DMS153 (cell line): ENCODE measurements at places on chromosomes 1 and 21.

- no peak for DNase-seq
Measured at GRCh38 chr1:200780545-200781369, 42.1 kb downstream of the CAMSAP2 start.

DNA sequence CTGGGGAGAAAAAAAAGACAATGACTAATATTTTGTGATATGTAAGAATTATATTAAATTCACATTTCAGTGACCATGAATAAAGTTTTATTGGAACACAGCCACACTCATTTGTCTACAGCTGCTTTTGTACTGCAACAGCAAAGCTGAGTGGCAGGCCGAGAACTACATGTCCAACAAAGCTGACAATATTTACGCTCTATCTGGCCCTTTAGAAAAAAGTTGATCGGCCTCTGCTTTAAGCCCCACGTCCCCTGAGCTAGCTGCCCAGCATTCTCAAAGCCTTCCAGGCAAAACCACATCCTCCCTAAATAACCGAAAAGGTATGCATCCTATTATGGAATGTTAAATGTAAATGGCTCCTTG, 8.6 kb downstream of the SLC2A1 start:
- DNase-seq, result no peak

DNA sequence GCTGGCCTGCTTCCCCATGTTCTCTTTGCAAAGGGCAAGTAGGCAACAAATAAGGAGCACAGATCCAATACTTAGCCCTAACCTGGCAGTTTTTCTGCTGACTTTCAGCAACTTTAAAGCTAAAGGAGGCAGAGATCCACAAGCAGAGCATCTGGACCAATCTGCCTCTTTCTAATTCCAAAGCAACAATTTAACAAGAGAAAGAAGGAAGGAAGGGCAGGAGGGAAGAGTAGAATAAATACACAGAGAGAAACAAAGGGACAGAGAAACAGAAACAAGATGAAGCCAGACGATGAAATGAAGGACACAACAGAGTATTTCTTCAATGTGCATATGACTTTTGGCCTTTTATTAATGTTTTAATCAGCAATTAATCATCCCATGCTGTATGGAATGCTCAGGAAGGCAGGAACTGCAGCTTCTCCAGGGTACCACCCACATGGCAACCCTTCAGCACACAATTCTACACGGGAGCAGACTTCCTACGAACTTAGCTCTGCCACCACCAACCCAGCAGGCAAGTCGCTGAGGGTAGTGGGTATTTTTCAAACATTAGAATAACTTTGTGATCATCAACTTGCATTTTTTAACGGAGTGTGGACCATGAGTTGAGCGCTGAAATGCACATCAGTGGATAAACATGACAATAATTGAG, 15.3 kb downstream of the CLCC1 start:
- DNase-seq, result no peak

GRCh38 chr1:58223522-58223921, 323.0 kb downstream of the OMA1 start:
- no peak for DNase-seq

DNA sequence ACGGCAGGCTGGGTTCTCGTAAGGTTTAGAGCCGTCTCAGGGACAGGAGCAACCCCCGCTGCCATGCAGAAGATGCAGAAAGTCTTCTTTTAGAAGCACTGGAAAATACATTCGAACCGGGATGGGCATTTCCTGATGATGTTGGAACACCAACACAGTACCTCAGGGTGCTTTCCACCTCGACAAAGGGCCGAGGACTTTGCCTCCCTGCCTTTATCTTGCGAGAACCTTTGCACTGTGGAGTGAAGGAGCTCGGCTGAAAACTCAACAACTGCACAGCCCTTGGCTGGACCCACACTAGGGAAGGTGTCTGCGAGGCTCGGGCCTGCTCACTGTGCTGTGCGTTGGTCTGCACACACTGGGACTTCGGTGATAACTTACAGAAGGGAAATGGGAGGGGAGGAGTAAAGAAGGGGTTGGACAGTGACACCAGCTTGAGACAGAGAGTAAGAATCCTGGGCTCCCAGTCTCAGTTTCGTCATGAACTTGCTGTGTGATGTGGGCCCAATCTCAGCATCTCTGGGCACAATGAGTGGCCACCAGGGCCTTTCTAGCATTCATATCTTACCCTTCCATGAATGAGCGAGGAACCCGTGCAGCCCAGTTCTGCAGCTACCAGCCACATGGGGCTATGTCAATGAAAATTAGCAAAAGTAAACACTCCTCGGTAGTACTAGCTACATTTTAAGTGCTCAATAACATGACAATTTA, 18.2 kb downstream of the RCAN1 start:
- DNase-seq, result peak; percentile 17

DNA sequence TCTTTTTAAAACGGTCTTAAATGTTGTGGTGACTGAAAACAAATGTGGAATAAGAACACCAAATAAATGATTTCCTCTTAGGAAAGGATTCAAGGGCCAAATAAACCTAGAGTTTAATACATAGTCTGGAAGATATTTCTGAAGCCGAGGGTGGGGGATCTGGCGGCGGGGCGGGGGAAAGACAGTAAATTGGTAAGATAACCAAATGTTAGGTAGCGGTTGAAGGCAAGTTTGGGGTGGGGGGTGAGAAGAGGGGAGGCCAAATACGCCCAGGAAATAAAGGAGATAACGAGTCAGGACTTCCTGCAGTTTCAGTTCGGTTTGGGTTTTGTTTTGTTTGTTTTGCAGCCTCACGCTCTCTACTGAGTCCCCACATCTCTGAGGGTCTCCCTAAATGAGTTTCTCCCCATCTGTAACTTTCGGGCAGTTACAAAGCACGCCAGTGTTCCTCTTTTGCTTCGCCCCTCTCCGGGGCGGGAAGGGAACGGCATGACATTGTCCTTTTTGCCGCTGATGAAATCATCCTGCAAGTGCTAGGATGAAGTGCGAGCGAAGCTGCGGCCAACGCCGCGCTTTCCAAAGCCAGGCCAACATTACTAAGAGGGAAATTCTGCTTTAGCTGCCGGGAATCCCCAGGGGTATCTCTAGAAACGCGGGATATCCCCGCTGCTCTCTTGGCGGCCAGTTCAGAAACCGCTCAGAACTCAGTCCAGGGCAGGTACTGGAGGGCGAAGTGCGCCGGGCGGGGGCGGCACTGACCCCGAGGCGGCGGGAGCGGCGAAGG, 844 bp downstream of the NIBAN1 start:
- peak; percentile 45 for DNase-seq

DNA sequence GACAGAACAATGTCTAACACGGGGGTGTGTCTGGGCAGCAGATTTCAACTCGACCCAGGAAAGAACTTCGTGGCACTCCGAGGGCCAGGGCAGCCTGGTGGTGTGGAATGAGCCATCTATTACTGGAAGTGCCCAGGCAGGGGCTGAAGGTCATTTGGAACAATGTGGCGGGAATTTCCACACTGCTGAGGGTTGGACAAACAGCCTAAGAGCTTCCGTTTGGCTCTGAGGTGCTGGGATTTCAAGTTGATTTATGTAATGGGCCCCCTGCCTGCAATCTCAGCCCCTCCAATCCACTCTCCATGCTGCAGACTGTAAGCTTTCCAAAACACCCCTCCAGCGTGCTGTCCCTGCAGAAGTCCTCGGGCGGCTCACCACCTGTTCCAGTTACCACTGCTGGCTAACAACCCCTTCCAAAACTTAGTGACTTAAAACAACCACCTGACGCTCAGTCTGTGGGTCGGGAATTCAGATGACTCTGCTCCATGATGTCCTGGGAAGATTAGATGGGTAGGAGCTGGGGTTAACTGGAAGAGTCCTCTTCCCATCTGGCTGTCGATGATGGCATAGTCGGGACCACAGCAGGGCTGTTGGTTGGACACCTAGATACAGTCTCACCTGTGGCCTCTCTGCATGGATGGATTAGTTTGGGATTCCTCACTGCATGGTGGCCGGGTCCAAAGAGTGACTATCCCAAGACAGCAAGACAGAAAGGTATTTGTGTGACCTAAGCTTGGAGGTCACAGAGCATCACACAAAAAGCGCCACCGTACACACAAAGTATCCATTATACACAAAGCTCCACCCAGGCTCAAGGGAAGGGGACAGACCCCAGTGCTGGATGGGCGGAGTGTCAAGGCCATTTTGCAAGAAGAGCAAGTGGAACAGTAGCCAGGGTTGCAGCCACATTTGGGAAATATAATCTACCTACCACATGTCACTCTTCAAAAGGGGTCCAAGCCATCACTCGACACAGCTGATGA, 89.7 kb upstream of the IFFO2 start:
- DNase-seq, result no peak

GRCh38 chr1:156004843-156005584, 15.7 kb downstream of the SSR2 start:
- no peak for DNase-seq

GRCh38 chr21:28104346-28104745, 888.3 kb downstream of the LTN1 start:
- DNase-seq, result no peak

DNA sequence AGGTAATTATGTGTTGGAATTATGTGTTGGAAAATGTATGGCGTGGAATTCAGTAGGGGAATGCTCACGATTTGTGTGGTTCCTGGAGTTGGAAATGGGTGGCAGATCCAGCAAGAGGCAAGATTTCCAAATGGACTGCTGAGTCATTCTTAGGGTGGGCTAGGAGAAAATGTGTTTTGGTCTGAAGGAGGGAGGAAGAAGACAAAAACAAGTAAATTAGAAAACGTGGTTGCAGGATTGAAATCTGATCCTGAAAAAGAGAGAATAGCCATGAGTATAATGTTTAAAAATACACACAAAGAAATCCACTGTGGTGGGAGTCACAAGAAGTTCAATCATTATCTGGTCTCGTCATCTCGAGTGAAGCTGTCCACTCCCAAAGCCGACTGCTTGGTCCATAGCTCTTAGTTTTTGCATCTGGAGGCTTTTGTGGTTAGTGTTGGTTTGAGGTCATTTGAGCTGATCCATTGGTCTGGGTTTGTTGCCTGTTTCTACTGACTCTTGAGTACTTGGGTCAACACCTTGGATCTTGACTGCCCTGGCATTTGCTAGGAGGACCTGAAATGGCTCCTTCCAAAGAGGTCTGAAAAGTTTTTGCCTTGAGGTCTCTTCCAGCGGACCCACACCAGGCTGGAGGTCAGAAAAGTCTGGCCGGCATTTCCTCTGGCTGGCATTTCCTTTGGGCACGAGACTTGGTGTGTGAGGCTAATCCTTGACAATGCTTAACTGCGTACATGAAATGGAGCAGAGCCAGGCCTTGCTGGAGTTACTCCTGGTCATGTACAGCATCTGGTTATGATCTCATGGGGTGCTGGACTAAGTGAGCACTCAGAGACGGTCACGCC, 9.2 kb downstream of the MX2 start:
- DNase-seq, result no peak

- no peak for DNase-seq
Measured at GRCh38 chr1:161046605-161047228, 940 bp upstream of the USF1 start.

DNA sequence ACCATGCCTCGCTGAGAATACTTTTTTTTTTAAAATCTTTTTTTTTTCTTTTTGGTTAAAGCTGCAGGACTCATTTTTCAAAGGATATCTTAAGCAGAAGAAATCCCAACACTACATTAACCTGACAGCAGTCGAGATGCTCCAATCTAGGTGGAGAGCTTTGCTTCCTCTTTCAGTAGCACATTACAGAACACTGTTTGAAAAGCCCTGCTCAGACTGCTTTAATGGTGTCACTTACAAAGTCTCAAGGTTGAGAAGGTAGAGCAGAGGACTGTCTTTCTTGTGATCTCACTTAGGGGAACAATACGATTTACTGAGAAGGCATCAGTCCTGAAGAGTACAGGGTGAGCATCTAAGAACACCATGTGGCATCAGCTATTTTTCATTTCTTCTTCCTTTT, 21.0 kb upstream of the CPLANE2 start:
- no peak for DNase-seq

DNA sequence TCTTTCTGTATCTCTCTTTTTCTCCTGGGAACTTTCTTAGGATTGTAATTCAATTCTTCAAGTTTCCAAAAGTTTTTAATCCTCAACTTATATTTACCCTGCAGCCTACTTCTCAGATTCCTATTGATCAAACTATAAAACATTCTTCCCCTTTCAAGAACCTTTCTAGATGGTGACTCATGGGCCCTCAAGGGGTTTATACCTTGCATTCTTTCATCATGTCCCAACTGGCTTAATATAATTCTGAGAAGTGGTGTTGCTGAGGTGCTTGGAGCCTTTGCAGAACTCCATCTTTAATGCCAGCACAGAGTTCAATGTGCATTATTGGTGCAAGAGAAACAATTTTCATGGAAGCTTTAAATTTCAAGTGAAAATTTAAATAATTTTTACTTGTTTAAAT, 273.4 kb downstream of the VAV3 start:
- DNase-seq, result no peak

DNA sequence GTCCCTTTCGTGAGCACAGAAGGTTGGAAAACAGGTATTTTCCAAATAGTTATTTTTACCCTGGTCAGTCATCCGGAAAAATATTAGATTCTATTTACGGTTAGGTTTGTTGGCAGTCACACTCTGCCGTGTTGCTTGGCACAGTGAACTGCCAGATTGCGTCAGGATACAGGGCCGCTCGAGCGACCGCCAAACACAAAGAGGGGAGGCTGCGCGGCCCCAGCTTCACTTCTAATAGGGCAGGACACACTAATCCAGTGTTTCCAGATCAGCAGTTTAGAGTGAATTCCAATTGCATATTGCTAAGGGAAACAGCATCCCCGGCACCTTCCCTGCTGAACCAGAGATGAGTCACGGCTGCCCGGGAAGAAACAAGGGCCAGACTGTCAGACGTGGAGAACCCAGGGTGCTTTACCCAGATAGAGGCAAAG, 22.9 kb downstream of the UMODL1 start:
- DNase-seq, result no peak

DNA sequence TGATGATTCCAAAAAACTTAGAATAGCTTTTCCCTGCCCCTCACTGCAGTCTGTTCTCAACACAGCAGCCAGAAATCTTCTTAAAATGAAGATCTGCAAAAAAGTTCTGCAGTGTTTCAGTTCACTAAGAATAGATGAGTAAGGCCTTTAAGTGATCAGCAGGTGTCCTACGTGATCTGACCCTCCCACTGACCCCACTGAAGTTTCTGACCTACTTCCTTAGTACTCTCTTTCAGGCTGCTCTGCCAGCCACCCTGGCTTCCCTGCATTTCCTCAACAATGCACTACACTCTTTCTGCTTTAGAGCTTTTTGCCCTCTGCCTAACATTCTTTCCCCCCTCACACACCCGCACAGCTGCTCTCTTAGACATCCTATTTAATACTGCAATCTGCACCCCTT, 182.5 kb downstream of the AKT3 start:
- no peak for DNase-seq
